ENCODE measurements at places on chromosomes 12 and 14. TPM values are rescaled to one million over a fixed set of nuclear protein-coding genes. Genes with fewer than 3 reads are reported as not detected.

SLC6A12 gene
- not detected for polyA plus RNA-seq

CLEC7A gene
- polyA plus RNA-seq: 0.78 TPM

AHNAK2 gene
- polyA plus RNA-seq: 0.66 TPM

COQ5 gene
- 42.0 TPM for polyA plus RNA-seq

KLRF2 gene
- not detected for polyA plus RNA-seq

DNA sequence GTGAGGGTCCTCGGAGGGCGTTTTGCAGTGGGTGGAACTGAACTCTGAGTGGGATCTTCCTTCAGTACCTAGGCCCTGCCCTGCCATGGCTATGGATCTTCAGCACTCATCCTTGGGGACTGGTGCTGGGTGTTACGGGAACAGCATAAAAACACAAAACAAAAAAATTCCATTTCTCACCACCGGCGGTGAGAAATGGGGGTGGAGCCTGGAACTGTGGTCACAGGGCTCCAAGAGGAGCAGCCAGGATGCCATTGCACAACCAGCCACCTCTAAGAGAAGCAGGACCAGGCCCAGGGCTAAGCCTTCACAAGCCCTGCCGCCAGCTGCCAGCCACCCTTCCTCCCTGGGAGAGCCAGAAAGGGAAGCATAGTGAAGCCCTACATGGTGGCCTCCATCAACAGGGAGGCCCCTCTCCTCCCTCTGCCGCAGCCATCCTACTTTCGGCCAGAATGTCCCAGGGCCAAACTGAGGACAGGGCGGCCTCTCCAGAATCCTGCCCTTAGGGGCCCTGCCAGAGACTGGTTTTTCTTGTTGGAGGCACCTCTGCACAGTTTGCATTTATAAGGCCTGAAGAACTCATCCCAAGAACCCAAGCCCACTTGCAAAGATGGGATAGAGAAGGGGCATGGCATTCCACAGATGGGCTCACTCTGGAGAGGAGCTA lies 76.5 kb downstream of the VCPKMT start:
- DNase-seq: no peak

- no peak for DNase-seq
Observed at GRCh38 chr12:97112136-97112535, 205.1 kb downstream of the NEDD1 start.

DNA sequence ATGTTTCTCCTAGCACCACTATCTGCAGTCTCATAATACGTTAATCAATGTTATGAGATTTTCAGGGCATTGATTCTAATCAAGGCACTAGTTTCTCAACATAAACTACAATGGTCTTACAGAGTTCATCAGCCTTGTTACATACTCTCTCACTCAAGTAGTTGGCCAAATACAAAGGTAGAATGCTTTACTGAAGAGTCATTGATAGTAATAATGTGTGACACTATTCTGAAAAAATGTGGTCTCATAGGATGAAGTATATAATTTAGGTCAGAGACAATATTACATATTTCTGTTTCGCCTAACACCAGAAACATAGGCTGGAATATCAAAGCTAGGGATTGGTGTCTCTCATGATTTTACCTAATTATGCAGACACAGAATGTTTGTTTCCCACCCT lies 35.2 kb upstream of the MDGA2 start:
- no peak for DNase-seq

GRCh38 chr14:70152704-70153103 lies 36.0 kb downstream of the SLC8A3 start:
- DNase-seq: no peak

- no peak for DNase-seq
Observed at GRCh38 chr14:85464135-85464895, 65.6 kb upstream of the FLRT2 start.

- no peak for DNase-seq
Observed at GRCh38 chr12:30357766-30358490, 337.7 kb downstream of the IPO8 start.

DNA sequence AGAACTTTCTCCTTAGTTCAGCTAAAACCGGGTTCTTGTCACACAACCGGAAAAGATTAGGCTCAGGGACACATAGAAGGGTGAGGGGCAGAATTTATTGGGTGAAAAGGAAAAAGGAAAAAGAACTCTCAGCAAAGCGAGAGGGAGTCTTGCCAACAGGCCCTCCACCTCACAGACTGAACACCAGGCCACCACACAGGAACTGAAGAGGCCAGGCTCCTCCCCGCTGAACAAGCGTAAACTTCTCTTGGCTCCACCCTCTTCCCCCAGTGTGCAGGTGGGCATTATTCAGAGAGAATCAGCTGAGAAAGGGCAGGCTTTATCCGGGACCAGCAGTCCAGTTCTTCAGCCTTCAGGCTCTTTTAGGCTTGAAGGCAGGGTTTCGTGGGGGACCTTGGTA lies 125.6 kb upstream of the FGD4 start:
- peak; percentile 63 for DNase-seq

- DNase-seq: no peak
Observed at GRCh38 chr14:89227496-89227836, 189.6 kb downstream of the FOXN3 start.

GRCh38 chr14:99233222-99234035 lies 38.6 kb downstream of the BCL11B start:
- no peak for DNase-seq
